ENCODE measurements at places on chromosomes 13 and 19.

DNA sequence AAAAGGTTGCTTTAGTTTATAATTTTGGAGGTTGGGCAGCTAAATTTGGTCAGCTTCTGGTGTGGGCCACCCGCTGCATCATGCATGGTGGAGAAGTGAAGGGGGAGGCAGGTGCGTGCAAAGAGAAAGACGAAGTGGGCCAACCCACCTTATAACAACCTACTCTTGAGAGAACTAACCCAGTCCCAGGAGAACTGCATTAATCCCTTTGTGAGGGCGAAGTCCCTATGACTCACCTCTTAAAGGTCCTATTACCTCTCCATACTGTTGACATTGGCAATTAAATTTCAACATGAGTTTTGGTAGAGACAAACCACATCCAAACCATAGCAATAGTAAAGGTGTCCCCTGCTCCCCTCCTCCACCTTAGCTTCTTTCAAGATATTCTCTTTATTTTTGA, 7.7 kb upstream of the FGF9 start:
- DNase-seq: no peak

GRCh38 chr13:39273953-39274738, 235.9 kb downstream of the NHLRC3 start:
- DNase-seq: no peak

GRCh38 chr13:113360446-113360845, 3.5 kb downstream of the GRTP1 start:
- no peak for DNase-seq

GRCh38 chr13:64480672-64481071, 2749.5 kb downstream of the PCDH9 start:
- no peak for DNase-seq

DNA sequence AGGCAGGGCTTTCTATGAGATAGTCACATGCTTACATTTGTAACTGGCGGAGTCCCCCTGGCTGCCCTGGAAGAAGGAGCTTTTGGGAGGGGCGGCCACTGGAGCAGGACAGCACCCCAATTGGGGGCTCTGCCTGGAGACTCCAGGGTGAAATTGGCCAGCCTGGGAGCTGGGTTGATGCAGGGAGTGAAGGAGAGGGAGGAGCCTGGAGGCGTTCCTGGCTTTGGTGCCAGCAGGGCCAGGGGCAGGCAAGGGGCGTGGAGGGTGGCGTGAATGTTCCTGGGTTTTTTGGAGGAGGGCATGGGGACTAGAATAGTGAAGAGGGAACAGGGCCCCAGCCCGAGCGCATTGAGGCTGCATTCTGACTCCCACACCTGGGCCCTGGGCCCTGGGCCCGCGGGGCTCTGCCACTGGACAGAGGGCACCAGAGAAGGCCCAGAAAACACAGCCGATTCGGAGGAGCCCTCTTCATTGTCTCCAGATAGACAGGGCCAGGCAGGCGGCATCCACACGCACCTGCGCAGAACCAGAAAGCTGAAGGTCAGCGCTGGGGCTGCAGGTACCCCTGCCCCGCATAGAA, 29.5 kb downstream of the COMP start:
- DNase-seq: no peak

- DNase-seq: no peak
These were observed 282.8 kb upstream of the EDNRB start for GRCh38 chr13:78201411-78201810.

GRCh38 chr13:49587311-49587847, 2.0 kb upstream of the RCBTB1 start:
- no peak for DNase-seq

- no peak for DNase-seq
These were observed 32.7 kb upstream of the DCLK1 start for GRCh38 chr13:36163809-36164308.
